ENCODE measurements at places on chromosomes 1 and 21.

DNA sequence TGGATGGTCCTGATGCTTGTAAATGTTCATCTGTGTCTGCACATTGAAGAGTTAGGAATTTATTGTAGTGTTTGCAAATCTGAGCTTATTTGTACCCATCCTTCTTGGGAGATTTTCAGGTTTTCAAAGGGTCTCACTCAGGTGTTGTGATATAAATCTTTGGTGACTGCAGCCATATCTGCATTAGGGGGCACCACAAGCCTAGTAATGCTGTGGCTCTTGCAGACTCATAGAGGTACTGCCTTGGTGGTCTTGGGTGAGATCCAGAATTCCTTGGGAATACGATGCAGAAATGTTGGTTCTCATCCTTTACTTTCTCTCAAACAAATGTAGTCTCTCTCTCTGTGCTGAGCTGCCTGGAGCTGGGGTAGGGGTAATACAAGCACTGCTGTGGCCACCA, 405.9 kb downstream of the TTLL7 start:
- DNase-seq, result no peak

DNA sequence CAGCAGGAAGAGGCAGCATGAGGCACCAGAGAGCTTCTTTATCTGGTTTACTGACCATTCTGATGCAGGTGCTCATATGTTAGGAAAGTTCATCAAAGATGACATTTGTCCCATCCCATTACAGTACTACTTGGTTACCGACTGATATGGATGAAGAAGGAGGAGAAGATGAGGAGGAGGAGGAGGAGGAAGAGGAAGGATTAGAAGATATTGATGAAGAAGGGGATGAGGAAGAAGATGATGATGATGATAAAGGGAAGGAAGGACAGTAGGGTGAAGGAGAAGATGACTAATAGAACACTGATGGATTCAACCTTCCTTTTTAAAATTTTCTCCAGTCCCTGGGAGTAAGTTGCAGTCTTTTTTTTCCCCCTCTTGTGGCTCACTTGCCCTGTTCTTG, 45.1 kb downstream of the ABL2 start:
- no peak for DNase-seq

DNA sequence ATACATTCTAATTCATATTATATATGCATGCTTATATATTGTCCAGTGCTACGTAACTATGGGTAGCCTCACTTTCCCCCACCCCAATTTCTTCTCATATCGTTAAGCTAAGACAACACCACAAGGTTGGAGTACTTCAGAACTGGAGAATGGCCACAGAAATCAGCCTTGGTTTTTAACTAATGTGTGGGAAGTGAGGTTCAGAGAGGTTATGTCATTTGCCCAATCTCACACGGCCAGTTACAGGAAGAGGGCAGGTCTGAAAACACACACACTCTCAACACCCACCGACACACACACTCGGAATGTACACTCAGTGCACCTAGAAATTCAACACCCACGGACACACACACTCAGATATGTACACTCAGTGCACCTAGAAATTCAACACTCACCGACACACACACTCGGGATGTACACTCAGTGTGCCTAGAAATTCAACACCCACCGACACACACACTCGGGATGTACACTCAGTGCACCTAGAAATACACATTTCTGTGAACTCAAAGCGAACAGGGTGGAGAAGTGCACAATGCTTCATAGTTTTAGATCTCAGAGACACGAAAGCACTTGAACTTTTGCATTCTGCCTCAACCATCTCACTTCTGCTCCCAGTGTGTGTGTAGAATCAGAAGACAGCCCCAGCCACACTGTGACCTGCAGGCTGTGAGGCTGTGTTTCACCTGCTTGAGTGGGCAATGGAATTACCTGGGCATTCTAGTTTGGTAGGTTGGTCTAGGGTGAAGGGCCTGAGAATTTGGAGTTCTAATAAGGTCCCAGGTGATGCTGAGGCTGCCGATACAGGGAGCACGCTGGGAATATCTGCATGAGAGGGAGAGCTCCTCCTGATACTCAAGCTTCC, 170.4 kb downstream of the CLIC6 start:
- no peak for DNase-seq

- no peak for DNase-seq
Observed at GRCh38 chr1:242219298-242219901, 220.5 kb upstream of the MAP1LC3C start.

DNA sequence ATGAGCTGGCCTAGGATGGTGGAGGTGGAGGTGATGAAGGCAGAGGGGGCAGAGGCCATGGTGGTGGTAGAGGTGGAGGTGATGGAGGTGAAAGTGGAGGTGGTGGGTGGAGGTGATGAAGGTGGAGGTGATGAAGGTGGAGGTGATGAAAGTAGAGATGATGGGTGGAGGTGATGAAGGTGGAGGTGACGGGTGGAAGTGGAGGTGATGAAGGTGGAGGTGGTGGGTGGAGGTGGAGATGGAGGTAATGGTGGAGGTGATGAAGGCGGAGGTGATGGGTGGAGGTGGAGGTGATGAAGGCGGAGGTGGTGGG, 19.7 kb upstream of the NPHP4 start:
- no peak for DNase-seq

DNA sequence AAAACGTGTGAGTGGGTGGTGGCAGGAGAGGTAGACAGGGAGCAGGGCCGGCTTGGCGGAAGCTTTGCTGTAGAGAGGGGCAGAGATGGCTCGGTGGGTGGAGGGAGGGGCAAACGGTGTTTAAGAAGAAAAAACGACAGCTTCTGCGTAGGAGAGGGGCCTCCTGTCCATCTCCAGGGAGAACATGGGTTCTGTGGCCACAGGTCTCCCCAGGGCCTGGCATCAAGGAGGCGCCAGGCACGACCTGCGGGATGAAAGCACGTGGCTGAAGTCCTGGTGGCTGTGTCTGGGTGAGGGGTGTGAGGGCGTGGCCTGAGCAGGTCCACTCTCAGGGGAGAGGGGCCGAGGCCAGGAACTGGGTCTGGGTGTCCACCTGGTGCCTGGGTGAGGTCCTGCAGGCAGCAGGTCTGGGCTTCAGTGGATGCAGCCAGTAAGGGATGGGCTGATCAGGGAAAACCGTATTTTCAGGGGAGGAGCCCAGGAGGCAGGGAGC, 940 bp upstream of the PRKCZ start:
- no peak for DNase-seq

DNA sequence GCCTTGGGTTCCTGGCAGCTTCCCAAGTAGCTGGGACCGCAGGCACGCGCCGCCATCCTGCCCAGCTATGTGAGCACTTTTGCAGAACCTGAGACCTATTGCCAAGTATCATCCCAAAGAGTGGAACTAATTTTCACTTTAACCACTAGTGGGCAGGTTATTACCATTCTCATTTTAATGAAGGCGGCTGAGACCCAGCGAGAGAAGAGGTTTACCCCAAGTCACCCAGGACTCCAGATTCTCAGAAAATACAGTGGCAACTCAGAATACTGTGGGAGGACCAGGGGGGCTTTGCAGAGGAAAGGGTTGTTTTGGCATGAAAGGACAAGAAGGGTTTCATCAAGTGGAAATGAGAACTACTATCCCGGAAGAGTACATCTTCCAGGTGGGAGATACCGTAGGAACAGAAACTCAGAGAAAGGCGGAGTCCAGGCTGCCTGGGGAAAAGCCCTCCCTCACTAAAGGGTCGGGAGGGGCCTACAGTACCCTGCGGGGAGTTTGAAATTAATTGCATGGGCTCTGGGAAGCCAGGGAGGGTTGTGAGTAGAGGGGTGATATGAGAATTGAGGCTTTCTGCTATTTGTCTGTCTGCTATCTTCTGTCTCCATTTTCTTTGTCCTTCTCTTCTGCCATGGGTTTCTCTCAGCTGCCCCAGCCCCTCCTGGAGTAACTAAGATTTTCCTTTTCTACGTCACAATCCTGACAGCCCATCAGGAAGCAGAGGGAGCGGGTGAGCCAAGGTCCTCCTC, 7.2 kb upstream of the SEMA4A start:
- no peak for DNase-seq

DNA sequence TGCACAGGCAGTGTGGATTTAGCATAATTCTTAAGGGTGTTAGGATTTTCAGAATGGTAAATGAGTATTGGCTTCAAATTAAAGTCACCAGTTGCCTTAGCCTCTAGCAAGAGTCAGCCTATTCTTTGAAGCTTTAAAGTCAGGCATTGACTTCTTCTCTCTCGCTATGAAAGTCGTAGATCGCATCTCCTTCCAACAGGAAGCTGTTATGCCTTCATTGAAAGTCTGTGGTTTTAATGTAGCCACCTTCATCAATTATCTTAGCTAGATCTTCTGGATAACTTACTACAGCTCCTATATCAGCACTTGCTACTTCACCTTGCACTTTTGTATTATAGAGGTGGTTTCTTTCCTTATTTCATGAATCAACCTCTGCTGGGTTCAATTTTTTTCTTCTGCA, 320.2 kb downstream of the PTPRC start:
- DNase-seq, result no peak

DNA sequence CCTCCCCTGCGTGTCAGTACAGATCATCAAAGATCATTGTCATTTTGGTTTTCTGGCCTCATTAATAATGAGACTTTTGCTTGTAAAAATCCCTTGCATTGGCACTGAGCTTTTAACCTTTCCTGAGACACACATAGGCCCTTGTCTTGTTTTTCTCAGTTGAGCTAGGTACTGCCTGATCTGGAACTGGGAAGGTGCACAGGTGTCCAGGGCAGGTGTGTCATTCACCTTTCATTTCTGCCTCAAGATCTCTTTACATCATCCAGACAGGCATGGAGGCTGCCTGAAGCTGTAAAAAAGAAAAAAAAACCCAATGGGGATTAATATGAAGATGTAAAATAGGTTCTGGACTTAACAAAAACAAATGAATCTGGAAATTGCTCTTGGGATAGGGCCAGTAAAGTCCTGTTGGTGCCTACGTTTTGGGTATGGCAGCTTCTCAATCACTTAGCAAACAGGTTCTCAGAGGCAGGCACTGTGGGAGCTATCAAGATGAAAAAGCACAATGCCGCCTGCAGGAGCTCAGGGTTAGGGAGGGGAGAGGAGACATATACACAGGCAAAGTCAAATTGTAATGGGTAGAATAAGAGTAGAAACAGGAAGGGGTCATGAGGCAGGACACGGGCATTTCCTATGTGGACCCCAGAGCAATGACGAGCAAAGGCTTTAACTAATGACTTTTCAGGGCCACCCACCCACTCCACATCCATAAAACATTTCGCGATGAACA, 1.0 kb upstream of the KCNC4 start:
- no peak for DNase-seq

DNA sequence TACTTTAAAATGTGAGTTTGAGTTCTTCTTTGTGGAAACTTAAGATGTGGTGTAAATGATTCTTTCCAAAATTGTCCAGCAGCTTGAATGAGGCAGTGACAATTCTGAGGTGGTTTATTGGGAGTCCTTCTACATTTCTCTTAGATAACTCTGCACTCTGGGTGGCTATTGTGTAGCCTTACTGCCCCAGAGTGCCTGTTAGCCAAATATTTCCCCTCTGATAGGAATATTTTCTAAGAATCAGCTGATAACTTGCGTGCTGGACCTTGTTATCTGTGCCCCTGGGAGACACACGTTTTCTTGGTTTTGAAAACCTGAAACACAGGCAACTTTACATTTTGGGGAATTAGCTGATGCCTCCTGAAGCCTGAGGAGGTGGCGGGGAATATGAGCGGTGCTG, 91.6 kb downstream of the CD247 start:
- no peak for DNase-seq

DNA sequence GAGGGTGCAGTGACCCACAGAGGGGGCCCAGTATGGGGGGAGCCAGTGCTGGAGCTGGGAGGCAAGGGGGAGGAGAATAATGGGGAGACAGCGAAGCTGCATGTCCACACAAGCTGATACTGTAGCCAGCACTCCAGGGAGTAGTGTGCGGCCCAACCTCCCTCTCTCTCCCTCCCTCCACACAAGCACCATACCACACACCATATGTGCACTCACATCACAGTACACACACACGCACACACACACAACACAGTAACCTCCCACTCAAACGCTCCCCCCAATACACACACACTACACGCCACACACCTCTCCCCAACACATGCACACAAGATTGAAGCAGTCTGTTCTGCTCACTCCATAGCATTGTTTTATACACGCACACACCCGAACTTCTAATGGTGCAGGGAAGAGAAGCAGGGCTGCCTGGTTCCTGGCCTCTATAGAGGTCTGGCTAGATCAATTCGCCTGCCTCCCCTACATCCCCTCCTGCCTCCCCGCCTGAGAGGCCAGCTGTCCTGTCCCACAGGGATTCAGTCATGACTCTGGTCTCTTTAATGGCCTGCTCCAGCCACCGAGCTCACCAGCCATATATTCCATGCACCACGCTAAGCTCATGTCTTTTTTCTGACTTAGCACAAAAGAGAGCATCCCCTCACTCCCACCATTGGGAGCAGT, 3.8 kb downstream of the NCDN start:
- DNase-seq, result no peak

GRCh38 chr21:36059823-36060158, 535 bp downstream of the SETD4 start:
- no peak for DNase-seq

DNA sequence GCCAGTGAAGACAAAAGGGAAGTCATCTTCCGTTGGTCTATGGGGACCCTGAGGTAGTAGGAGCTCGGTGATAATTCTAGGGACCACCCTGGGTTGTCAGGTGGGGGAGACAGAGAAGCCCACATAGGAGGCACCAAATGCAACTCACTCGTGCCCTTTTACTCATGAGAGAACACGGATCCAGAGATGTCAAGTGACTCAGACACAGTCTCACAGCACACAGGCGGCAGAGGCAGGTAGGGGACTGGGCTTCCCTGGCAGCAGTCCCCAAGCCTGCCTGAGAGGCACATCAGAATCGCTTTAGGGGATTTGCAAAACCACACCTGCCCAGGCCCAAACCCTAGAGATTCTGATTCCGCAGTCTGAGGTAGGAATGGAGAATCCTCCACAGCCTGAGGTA, 31.3 kb upstream of the RUNX3 start:
- no peak for DNase-seq

DNA sequence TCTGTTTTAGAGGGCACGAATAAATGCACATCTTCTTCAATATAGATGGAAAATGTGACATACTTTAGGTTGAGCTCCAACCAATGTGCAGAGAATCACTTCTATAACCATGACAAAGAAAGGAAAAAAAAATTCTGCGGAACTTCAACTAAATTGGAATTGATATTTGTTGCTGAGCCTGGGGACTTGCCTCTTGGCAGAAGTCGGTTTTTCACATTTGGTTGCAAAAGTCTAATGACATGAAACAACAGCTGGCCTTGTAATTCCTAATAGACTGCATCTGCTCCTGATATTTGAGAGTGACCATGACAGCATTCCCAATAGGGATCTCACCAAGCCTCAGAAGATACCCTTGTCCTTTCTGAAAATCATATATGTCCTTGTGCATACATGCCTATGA, 112.8 kb downstream of the PRRX1 start:
- DNase-seq, result no peak

DNA sequence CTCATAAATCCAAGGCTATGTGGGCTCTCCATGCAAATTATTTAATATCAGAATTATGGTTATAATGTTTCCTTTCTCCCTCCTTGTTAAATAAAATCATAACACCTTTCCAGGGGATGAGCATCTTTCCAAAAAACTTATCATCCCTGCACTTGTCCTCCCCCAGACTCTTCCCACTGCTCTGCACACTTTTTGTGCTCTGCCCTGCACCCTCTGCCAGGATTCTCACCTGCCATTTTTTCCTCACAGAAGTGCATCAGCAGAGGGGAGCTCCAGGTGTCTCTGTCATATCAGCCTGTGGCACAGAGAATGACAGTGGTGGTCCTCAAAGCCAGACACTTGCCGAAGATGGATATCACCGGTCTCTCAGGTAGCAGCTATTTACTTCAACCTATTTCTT, 20.9 kb downstream of the SYT11 start:
- DNase-seq, result no peak

GRCh38 chr1:31010086-31010989, 55.2 kb downstream of the PUM1 start:
- no peak for DNase-seq

- DNase-seq, result no peak
Observed at GRCh38 chr1:32767156-32767555, 50.0 kb downstream of the YARS1 start.
